Stimulated activated CD8-positive, alpha-beta memory T cell treated with anti-CD3 and anti-CD28 coated beads, Interleukin-7, amount 100 ng/mL, for 4 hours (primary cell): ENCODE measurements at places on chromosomes 12 and 14.

DNA sequence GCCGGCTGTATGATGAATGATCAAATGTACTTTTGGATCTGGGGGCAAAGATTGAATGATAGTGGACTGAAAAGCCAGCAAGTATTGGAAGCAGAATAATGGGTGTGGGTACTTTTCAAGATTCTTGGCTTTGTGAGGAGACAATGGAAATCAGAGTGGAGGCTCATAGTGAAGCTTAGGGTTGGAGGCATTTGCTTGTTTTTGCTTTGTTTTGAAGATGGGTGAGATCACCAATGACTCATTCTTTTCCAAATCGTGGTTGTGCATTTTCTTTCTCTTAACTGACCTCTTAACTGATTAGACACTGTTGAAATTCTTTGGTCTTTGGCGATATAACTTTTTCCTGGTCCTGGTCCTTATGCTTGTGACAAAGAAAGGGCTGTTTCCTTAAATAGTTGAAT is 54.4 kb downstream of the PELI2 start:
- DNase-seq: no peak

GRCh38 chr12:105956662-105957457 is 181.9 kb downstream of the NUAK1 start:
- no peak for DNase-seq

DNA sequence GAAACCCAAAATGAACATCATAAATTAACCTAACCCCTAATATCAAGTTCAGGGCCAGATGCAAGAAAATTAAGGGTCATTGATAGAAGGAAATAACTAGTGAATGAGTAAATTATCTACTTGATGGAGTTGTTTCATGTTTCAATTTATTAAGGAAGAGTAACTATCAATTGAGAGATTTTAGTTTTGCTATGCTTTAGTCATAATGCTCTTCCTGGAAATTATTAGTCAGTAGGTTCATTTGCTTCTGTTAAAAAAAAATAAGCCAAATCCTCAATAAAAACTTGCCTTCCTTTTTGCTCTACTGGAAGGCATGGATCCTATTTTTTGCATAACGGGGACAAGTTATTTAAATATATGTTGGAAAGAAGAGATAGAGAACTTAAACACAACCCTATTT is 59.0 kb upstream of the HIF1A start:
- no peak for DNase-seq

DNA sequence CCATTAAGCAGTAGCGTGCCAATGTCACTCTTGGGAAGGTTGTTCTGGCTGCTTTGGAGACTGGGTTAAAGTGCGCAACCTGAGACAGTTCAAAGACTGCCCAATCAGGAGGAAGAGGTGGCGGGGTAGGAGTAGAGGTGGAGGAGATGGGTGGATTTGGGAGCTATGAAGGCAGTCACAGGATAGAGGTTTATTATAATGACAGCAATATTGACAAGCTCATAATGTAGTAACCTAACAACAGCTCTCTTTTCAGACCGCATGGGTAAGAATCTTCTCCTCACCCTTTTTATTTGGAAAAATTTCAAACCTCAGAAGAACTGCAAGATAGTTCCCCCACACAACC is 5.3 kb upstream of the PSMD9 start:
- no peak for DNase-seq

GRCh38 chr12:52049688-52050087 is 1.6 kb upstream of the NR4A1 start:
- no peak for DNase-seq

DNA sequence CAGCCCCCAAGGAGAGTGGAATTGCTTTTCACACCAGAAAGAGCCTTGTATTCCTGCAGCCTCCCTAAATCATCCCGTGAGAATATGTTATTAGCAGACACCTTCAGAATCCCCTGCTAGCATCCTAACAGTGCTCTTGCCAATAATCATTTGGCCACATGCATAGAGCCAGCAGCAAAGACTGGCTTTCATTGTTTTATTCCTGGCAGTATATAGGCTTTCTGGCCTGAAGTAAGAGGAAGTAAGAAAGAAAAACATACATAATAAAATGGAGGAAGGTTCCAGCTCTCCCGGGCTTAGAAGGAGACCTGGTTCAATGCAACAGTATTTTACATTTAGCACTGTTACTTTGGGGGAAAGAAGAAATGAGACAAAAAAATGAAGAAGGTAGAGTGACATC is 176.7 kb upstream of the ATF7IP start:
- no peak for DNase-seq

- no peak for DNase-seq
Observed at GRCh38 chr12:26741584-26742227, 91.3 kb downstream of the ITPR2 start.

DNA sequence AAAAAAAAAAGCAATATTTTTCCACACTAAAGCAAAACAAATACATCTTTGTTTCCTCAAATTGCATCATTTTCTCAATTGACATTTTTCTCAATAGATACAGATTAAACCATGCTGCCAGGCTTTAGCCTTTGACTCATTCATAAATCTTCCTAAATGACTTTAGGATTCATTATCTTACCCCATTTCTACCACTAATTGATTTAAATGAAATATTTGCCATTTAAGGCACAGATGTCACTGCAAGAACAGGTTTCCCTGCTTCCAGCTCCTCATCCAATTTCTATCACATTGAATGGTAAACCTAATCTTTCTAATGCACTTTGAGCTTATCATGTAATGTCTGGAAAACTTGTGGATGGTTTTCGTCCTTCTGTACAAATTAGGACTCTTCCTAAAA is 298.7 kb downstream of the RPL10L start:
- no peak for DNase-seq

DNA sequence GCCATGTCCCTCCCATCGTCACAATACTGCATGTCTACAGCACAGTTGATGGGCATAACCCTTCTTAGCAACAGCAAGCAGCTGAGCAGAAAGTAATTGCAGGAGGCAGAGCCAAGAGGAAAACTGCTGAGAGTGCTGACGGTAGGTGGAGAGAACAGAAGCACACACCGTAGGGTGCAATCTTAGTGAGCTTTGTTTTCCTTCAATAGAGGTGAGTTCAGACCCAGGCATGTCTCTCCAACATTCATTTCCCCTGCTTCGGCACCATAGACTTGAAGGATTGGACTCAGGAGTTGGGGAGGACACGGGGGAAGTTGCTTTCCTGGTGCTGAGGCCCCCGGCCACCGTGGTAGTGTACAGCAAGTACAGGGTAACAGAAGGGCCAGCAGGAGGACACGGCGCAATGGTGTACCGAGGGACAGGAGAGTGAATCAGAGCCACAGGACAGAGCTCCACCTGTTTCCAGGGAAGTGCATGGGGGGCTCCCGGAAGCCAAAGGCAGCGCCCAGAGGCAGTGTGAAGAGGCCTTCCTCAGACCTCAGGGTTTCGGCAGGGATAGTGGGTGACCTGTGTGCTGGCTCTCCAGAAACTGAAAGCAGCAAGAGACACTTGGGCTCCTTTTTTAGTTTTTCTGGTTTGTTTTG is 36.3 kb upstream of the SINHCAF start:
- no peak for DNase-seq

DNA sequence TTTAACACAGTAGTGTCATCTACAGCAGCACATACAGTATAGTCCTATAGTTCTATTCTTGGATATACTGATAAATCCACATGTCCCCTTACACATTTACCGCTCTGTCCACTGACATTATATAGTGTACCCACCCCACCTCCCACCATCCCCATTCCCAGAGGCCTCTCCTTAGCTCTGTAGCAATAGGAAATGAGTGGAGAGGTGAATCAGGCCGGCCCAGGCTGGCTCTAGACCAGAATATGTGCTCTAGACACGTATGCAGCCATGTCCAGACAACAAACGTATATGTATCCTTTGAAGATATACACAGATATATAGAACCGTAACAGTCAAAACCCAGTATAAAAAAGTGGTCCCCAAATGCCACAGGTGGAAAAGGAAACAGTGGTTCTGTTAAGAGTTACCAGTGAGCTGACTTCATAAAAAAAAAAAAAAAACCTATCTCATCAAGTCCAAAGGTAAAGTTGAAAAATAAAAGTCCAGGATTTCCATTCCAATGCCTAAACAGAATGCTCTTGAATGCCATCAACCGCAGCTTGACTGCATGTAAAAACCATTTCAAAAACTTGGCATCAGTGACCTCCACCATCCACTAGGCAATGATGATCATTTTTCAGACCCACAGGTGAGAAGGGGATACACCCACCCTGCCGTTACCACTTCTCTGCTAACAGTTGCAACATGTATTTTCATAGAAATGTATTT is 16.7 kb downstream of the EGLN3 start:
- DNase-seq: no peak

DNA sequence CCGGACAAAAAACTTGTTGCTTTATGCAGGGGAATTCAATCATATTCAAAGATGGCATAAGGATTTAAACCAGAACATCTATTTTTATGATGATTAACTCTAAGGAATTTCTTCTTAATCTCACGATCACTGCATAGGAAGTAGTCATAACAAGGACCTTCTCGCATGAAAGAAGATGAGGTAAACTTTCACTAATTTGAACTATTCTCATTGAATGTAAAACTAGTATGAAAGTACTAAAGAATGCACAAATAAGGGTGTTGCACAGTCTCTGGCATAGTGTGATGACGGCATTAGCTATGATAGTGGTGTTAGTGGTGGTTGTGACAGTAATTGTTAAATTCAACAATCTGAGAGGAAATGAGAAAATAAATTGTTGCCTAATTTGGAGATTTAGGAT is 280.0 kb downstream of the SLC6A15 start:
- no peak for DNase-seq

DNA sequence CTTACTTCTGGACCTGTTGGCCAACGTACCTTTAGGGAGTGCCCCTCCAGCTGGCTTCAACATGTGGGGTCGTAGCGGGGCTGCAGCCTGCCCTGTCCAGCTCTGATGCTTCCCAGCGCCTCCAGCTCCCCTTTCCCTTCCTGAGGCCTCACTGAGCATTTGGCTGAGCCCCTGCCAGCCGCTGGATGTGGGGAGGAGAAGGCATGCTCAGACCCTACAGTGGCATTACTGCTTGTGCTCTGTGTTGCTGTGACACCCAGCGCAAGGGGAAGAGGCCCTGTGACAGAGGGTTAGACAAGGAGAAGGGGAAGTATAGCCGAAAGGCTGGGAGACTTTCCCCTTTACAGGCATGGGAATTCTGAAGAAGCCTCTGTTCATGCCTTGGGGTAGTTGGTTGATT is 145.9 kb downstream of the PRKCH start:
- DNase-seq: no peak

- peak; percentile 17 for DNase-seq
Observed at GRCh38 chr14:54776361-54777001, 126.1 kb downstream of the GCH1 start.

GRCh38 chr12:38155526-38156496 is 160.8 kb upstream of the ALG10B start:
- no peak for DNase-seq

GRCh38 chr12:70338531-70338930 is 27.6 kb upstream of the KCNMB4 start:
- no peak for DNase-seq

DNA sequence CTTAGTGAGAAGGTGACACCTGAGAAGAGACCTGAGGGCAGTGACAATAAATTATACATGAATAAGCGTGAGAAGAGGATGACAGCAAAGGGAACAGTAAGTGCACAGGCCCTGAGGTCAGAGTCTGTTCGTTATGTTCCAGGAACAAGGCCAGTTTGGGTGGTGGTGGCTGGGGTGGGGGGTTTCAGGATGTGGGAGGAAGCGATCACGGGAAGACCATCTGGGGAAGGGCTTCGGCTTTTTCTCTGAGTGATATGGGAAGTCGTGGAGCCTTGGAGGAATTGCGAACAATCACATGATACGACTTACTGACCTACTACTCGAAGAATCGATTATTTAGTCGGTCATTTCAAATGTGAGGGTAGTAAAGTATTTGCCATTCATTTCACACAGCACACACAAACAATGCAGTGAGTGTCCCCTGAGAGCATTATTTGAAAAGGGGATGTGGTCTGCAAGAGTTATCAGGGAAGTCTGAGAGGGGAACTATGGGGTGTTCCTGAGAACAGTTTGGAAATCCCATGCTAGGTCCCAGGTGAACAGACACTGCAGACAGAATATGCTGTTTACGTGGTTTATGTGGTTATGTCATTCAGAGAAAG is 94.7 kb downstream of the SLC38A1 start:
- no peak for DNase-seq

- DNase-seq: no peak
Observed at GRCh38 chr12:52698651-52699340, 4.5 kb downstream of the KRT77 start.

DNA sequence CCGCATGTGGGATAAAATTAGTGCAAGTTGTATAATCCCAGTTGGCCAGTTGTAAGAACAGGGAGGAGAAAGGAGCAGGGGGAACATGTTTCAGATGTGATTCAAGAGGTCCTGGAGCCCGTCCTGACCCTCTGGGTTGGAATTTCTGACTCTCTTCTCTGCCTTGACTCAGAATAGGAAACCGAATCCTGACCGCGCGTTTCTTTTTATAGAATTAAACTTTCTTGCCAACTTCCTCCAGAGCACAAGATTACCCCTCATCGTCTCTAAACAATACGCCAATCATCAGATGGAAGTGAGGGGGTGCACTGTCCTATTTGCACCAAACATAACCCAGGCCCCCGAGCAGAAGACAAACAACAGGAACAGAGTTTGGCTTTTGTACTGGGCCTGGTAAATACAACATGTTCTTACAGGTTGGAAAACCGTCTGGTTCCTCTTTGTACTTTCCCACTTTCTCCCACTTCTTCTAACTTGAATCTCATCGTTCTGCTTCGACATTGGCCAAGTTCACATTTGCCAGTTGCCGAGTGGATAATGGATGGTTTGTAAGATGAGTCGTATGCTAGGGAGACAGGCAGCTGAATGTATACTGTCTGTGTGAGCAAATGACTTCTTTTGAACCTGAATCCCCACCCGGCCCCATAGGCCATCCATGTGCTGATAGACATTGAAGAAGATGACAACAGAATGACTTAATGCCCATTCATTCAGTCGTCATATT is 42.6 kb upstream of the MED13L start:
- DNase-seq: no peak

- DNase-seq: no peak
Observed at GRCh38 chr12:53004582-53004981, 1.7 kb upstream of the EIF4B start.

DNA sequence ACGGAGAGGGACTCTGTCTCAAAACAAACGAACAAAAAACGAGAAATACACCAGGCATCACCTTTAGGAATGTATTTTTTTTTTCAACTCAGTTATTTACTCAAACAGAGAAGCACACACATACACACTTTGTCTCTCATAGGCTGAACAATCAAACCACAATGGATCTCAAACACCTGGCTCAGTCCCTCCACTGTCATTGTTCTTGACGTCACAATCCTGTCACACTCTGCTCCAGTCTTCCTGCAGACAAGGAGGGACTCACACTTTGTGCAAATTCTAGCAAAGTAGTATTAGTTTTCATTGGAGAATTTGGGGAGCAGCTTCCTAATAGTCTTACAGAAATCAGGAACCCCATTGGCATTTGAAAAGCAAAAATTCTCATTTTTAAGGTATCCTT is 727.8 kb downstream of the BCL11B start:
- DNase-seq: no peak

DNA sequence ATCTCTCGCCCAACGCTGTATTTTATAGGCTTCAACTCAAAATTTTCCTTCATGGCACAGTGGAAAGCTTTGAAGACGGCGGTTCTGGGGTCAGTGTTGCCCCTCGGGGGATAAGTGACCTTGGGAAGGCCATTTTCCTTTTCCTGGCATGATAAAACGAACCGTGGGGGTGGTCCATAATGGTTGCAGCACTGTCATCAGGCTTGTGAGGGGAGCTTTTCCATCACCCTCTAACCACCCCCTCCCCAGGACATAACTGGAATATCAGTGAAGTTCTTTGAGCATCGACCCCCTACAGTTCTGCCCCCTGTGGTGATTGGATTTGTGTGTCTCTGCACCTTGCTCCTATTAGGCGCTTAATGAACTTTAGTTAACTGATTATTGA is 16.0 kb downstream of the FOS start:
- no peak for DNase-seq
